ENCODE measurements at places on chromosomes 1 and 21.

- H3K27ac ChIP-seq, result peak within 1 kb of the TSS; percentile 83
- no peaks in the 10 kb centered on the region for H3K27me3 ChIP-seq
- no peaks in the 10 kb centered on the region for H3K36me3 ChIP-seq
Measured at GRCh38 chr1:45205910-45206721, at the start of gene ZSWIM5. Gene ZSWIM5, minus strand, starts transcription at chr1:45206605. Its CDS starts 255 bp downstream, at chr1:45206350.

DNA sequence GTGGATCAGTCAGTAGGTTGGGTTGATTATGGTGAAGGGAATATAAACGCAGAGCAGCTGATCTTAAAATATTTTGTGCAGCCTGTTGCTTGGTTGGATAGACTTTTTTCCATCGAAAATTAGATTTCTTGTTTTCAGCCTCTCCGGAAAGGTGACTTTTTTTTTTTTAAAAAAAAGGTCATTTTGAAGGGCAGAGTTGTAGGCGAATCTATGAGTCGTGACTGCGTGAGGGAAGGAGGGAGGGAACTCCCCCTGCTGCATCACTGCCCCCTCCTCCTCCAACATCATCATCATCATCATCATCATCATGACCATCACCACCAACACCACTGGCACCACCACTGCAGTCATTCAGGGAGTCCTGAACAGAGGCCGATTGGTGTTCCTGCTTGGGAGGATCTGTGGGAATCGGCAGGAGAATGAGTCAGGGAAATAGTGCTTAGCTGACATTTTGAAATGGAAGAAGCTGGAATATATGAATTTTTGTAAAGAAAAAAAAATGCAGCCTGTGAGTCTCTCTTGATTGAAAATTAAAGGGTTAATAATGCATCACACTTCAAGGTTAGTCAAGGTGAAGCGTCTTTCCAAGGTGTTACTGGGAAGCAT is 1.2 kb downstream of the ATP1B1 start:
- no peak for DNase-seq
- H3K4me1 ChIP-seq, result peaks cover 17% of the 10 kb centered on the region
- no peaks in the 10 kb centered on the region for H3K27me3 ChIP-seq
- H3K4me3 ChIP-seq, result peak overlapping the region; percentile 90

DNA sequence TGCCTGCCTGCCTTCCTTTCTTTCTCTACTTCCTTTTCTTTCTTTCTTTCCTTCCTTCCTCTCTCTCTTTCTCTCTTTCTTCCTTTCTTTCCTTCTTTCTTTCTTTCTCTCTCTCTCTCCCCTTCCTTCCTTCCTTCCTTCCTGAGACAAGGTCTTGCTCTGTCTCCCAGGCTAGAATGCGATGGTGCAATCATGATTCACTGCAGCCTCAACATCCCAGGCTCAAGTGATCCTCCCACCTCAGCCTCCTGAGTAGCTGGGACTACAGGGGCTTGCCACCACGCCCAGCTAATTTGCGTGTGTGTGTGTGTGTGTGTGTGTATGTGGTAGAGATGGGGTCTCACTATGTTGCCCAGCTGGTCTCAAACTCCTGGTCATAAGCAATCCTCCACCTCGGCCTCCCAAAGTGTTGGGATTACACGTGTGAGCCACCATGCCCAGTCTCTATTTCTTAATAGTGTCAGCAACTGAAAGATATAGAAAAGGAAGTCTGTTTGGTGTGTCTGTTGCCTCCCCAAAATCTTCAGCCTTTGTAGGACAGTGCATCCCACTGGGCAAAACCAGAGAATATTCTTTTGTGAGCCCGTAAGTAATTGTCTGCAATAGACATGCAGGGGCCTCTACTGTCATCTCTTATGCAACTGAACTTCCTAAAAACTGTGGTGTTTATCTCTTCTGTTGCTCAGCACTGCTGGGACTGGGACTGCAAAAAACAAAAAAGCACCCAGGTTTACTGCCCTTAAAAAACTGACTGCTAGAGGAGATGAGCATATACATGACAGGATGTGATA is 20.9 kb upstream of the RAB4A start:
- no peaks in the 10 kb centered on the region for H3K4me1 ChIP-seq
- no peak for DNase-seq
- peak overlapping the region; percentile 77 for H3K27ac ChIP-seq
- no peaks in the 10 kb centered on the region for H3K27me3 ChIP-seq
- H3K4me3 ChIP-seq, result no peak overlapping the region

- no peak for DNase-seq
- no peaks in the 10 kb centered on the region for H3K27me3 ChIP-seq
- H3K36me3 ChIP-seq, result no peaks in the 10 kb centered on the region
- no peak overlapping the region for H3K4me3 ChIP-seq
- H3K27ac ChIP-seq, result no peak overlapping the region
- no peaks in the 10 kb centered on the region for H3K4me1 ChIP-seq
Measured at GRCh38 chr1:185869590-185869989, 135.4 kb downstream of the HMCN1 start.

GRCh38 chr1:116820369-116820768 is 66.1 kb downstream of the CD2 start:
- H3K4me1 ChIP-seq, result no peaks in the 10 kb centered on the region
- H3K27ac ChIP-seq, result no peak overlapping the region
- H3K4me3 ChIP-seq, result no peak overlapping the region
- no peaks in the 10 kb centered on the region for H3K27me3 ChIP-seq
- no peak for DNase-seq
- H3K36me3 ChIP-seq, result no peaks in the 10 kb centered on the region

DNA sequence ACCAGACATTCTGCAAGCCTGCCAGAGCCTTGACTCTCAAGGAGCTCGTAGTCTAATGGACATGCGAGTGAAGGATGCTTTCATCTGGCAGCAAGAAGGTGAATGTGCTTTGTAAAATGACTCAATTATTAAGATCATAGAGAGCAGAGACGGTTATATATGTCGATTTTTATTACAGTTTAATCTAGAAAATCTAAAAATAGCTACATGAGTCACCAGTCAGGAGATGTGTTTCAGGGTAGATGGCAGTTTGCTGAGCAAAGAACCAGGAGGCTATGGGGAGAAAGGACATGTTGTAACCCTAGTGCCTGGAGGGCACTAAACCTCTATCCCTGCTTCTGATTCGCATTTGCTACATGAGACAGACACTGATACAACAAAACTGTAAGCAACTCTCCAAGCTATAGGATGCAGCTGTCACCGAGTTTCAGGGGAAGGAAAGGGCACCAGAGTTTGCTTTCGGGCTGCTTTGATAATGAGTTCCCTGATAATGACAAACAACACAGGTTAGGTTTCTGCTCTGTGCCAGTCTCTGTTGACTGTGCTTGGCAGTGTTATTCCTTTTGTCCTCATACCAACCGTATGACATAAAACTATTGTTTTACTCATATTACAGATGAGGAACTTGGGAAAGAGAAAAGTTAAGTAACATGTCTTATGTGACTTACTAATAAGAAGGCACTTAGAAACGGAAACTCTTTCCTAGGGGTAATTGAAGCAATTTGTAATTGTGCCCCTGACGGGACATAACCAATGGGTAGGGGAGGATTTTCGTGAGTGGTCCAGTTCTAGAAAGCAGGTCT is 43.2 kb downstream of the C1orf198 start:
- H3K4me1 ChIP-seq, result peaks cover 12% of the 10 kb centered on the region
- H3K4me3 ChIP-seq, result no peak overlapping the region
- peak; percentile 58 for DNase-seq
- H3K27ac ChIP-seq, result peak overlapping the region; percentile 90
- no peaks in the 10 kb centered on the region for H3K36me3 ChIP-seq

DNA sequence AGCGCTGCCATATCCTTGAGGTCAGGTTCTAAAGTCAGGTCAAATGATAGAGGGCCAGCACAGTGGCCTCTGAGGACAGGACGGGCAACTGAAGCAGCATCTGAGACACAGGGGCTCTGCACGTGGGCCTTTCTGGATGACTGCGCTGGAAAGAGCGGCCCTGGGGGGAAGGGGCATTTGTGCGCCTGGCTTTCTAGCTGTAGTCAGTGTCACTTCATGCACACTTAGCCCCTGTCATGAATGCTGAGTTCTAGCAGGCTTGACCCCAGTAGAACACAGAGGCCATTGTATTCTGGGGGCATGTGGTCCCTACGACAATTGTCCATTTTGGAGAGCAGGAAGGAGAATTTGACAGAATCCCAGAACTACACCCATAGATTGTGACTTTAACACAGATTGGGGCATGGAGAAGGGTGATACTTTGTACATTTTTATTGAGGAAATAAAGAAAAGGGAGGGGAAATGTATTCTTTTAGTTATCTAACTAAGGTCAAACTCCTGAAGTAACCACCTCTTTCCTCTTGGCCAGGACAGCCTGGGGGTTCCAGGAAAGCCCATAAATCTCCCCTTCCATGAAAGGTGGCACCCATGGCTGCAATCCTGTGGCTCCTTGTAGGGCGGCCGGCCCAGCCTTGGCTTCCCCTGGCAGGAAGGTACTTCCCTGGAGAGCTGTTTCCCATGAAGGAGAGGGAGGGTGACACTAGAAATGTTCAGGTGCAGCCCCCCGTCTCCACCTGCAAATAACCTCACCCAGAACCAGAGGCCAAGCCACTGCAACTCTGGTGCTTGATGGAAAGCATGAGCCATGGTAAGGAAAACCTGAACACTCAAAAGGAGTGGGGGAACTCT is 34.4 kb downstream of the NTPCR start:
- H3K4me1 ChIP-seq, result no peaks in the 10 kb centered on the region
- H3K27ac ChIP-seq, result no peak overlapping the region
- no peak overlapping the region for H3K4me3 ChIP-seq
- H3K27me3 ChIP-seq, result no peaks in the 10 kb centered on the region
- DNase-seq, result no peak

- DNase-seq, result no peak
- H3K36me3 ChIP-seq, result no peaks in the 10 kb centered on the region
- no peaks in the 10 kb centered on the region for H3K27me3 ChIP-seq
- no peak overlapping the region for H3K27ac ChIP-seq
- no peak overlapping the region for H3K4me3 ChIP-seq
Measured at GRCh38 chr1:115165776-115166175, 76.5 kb upstream of the TSPAN2 start.

GRCh38 chr21:38843806-38844503 is 38.2 kb downstream of the ETS2 start:
- H3K4me3 ChIP-seq, result no peak overlapping the region
- no peaks in the 10 kb centered on the region for H3K36me3 ChIP-seq
- no peaks in the 10 kb centered on the region for H3K27me3 ChIP-seq

GRCh38 chr1:198298640-198299039 is 141.8 kb downstream of the NEK7 start:
- H3K36me3 ChIP-seq, result peaks cover under 1% of the 10 kb centered on the region
- H3K4me1 ChIP-seq, result no peaks in the 10 kb centered on the region
- H3K27me3 ChIP-seq, result no peaks in the 10 kb centered on the region
- no peak overlapping the region for H3K27ac ChIP-seq
- H3K4me3 ChIP-seq, result no peak overlapping the region
- no peak for DNase-seq

DNA sequence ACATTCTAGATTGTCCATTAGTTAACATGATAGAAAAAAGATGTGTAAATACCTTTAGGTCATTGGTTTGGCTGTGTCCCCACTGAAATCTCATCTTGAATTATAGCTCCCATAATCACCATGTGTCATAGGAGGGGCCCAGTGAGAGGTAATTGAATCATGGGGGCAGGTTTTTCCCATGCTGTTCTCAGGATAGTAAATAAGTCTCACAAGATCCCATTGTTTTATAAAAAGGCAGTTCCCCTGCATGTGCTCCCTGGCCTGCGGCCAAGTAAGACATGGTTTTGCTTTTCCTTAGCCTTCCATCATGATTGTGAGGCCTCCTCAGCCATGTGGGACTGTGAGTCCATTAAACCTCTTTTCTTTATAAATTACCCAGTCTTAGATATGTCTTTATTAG is 32.5 kb upstream of the SLC44A5 start:
- H3K27me3 ChIP-seq, result no peaks in the 10 kb centered on the region
- H3K4me3 ChIP-seq, result no peak overlapping the region
- H3K27ac ChIP-seq, result no peak overlapping the region
- H3K4me1 ChIP-seq, result no peaks in the 10 kb centered on the region

- H3K36me3 ChIP-seq, result no peaks in the 10 kb centered on the region
- H3K4me3 ChIP-seq, result no peak overlapping the region
- no peaks in the 10 kb centered on the region for H3K27me3 ChIP-seq
- peak; percentile 64 for DNase-seq
- peak overlapping the region; percentile 60 for H3K27ac ChIP-seq
Measured at GRCh38 chr1:149962039-149962647, 25.5 kb upstream of the MTMR11 start.

DNA sequence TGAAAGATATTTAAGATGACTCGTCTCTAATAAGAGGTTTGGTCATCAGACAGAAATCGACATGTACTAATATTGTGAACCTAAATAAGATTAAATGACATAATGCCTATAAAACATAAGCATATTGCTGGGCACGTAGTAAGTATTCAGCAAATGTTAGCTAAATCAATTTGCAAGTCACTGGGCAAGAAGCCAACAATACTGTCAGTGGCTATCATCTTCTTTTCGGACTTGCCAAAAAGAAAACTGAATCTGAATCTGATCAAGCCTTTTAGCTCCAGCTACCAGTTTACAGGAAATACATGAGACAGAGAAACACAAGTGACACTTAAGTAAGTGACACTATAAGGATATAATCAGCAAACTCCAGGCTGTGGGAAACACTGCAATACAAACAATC is 46.0 kb downstream of the RPL5 start:
- no peak for DNase-seq

DNA sequence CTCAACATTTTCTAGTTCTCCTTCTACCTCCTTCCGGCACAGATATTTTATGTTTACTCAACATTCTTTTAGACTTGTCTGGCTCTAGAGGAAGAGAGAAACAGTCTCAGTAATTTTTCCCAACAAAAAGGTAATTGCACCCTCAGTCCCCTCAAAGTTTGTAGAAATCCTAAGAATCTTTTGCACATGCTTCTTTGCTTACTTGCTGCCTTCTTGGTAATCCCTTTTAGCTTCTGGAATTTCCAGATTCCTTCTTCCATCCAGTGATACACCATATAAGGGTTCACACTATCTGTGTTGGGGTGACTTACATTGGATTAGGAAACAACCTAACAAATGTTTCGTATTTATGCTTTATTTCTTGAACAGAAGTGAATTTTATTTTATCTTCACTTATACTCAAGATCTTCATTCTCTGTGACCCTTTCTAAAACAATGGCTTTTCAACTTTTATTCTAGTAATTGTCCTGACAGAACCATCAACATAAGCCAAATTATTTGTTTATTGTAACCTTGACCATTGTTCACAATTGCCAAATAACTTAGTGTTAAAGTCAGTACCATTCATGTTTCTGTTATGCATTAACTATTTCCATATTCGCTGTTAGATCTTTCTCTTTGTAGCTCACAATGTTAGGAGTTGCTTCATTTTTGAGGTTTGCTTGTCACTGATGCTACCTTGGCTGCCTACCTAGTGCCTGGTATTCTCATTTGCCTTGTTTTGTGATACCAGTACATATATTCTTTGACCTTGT is 238.1 kb downstream of the HMCN1 start:
- no peaks in the 10 kb centered on the region for H3K36me3 ChIP-seq
- no peak for DNase-seq
- H3K4me1 ChIP-seq, result no peaks in the 10 kb centered on the region
- no peak overlapping the region for H3K4me3 ChIP-seq
- no peaks in the 10 kb centered on the region for H3K27me3 ChIP-seq
